Fibroblast of the aortic adventitia (primary cell): ENCODE measurements at places on chromosomes 6 and 20.

GRCh38 chr6:30167101-30167500, 3.8 kb downstream of the TRIM15 start:
- no peak for DNase-seq

GRCh38 chr6:147642458-147642857, 134.0 kb downstream of the SAMD5 start:
- DNase-seq: no peak

DNA sequence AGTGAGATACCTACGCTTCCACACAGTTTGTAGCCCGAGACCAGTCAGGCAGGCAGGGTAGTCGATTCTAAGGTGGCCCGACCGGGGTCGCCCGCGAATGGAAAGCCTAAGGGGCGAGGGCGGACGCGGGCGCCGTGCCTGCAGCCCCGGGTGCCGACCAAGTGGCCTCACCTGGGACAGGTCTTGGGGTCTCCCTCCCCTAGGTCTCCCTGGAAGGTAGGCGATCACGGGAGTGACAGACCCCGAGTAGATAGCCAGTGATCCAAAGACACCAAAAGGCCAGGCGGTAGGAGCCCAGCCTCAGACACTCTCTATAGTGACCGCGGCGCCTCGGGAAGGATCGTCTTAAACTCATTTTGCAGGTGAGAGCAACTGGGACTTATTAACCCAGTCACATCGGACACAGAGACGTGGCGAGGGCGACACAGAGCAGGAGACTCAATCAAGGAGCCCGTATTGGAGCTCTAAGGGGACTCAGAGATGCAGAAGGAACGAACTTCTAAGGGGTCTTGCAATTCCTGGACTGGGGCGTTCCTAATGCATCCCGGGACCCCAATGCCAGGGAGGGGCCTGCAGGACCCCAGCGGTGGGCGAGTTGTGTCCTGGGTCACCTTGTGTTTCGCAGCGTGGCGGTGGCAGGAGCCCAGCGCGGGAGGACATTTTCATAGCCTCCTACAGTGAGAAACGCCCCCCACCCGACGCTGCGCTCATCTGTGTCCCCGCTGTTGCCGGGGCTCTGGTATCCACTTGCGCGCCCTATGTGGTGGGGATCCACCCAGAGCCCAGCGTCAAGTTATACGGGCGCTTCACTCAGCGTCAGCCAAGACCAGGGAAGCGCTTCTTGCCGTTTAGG, 2.1 kb upstream of the VSX1 start:
- DNase-seq: no peak

DNA sequence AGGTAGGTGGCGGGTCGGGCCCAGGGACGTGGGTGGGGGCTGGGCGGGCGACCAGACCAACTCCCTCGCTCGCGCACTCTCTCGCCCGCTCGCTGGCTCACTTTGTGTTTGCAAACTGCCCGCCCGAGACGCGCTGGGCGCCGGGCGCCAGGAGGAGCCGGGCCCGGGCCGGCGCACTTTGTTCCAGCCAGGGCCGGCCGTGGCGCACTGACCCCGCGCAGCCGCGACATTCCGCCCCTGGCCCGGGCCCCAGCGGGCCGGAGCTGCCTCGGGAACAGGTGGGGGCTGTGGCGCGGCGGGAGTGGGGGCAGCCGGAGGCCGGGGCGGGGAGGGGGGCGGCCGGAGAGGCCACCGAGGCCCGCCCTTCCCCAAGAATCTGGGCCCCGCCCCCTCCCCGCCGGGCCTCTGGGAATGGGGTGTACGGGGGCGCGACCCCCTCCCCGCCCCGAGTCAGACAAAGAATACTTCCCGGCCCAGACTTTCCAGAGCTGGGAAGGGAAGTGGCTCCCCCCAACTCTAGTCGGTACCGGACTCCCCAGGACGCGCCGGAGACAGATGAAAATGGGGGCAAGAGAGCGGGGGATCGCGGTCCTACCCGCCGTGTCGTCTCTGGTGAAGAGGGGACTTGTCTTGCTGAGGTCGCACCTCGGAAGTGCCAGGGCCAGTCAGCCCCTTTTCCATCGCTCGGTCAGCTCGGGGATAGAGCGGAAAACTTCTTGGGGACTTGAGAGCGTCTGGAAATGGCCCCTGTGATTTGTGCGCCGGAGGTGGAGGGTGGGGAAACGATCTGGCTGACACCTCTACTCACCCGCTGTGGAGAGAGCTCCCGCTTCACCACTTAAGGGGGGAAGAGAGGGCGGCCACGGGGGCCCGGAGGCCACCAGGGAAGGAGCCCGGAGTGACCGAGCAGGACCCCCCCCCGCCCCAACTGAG, 951 bp downstream of the FOXP4 start:
- peak; percentile 33 for DNase-seq

DNA sequence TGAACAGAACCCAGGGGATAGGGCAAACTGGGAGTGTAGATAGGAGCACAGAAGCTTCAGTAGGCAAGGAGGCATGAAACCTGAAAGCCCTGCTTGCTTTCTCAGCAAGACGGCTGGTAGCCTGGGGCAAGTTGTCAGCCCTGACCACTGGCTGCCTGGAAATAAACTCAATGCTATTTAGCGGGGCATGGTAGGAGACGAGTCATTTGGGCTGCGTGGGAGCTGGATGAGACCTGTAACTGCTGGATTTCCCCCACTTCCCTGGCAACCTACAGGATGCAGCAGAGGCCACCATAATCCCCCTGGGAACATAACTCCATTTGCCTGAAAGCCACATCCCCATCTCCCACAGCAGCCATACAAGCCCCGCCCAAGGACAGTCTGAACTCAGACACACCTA, 332.6 kb upstream of the TBX18 start:
- no peak for DNase-seq

- DNase-seq: no peak
Observed at GRCh38 chr6:52760105-52760765, 3.0 kb downstream of the GSTA2 start.

DNA sequence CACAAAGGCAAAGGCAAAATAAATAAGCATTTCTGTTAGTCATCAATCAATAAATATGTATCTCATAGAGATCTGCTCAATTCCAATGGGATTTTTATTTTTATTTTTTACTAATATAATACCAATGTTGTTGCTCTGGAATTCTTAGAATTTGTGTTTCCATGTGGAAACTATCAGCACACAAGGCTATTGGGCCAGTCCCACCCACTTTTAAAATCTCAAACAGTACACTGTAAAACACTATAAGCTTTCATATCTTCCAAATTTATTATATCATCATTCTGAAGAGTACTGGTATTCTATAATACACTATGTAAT, 563.8 kb upstream of the MARCKS start:
- no peak for DNase-seq

- peak; percentile 22 for DNase-seq
Observed at GRCh38 chr20:14879839-14880238, 542.4 kb upstream of the FLRT3 start.

GRCh38 chr6:166335378-166336302, 6.7 kb downstream of the SFT2D1 start:
- DNase-seq: no peak

DNA sequence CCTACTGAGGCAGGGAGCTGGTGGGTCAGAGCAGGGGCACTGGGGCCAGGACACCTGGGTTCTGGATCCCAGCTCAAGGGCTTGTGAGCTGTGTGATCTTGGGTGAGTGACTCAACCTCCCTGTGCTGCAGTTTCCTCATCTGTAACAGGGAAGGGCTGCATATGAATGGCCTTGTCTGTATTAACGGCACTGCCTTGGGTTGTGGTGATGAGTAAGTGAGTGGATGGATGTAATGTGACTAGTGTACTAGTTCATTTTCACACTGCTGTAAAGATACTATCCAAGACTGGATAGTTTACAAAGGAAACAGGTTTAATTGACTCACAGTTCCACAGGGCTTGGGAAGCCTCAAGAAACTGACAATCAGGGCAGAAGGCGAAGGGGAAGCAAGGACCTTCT, 233.5 kb downstream of the TAF4 start:
- DNase-seq: no peak

GRCh38 chr6:88365230-88365629, 199.1 kb upstream of the CNR1 start:
- DNase-seq: no peak

GRCh38 chr20:38599410-38599882, 2.2 kb upstream of the ARHGAP40 start:
- peak; percentile 20 for DNase-seq

GRCh38 chr20:1086277-1087213, 31.9 kb upstream of the PSMF1 start:
- DNase-seq: no peak

DNA sequence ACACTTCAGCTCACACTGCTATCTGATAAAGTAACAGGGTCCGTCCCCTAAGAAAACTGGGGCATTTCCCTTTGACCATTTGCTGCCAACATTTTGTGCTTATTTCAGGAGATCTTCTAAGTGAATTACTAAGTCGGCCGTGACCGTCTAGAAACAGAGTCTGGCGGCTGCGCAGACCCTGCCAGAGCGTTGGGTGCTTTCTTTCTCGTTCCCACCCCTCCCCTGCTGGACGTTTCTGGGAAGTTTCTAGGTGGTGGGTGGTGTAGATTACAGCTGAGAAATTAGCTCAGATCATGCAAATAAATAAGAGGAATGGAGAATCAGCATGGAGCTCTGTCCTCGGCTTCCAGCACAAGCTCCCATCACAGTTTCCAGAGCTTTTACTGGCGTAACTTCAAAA, 128.1 kb downstream of the MYLK4 start:
- DNase-seq: peak; percentile 8

GRCh38 chr6:60952500-60952899, 1333.5 kb downstream of the KHDRBS2 start:
- DNase-seq: no peak
